Activated T-cell treated with anti-CD3 and anti-CD28 coated beads, Interleukin-2, amount 50 U/mL, for 48 hours (primary cell): ENCODE measurements at places on chromosomes 3 and 15.

GRCh38 chr15:33612721-33613304 is 302.0 kb downstream of the RYR3 start:
- no peak for DNase-seq

DNA sequence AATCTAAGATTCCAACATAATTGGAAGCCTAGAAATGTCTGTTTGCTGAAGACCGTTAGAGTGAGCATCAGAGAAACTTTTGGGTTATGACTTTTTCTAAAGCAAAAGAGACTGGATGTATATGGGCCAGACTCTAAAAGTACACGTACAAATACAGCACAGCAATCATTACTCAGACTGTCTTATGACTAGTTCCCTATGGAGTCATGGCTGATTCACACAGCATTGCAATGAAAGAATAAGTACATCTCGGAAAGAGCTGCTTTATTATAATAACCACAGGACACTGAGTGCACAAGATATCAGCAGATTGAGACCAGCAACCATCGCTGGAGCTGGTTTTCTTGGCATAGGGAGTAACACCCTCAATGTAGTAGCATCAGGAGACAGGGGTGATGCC is 618.6 kb downstream of the NLGN1 start:
- DNase-seq: no peak

- no peak for DNase-seq
These were observed 296.6 kb downstream of the TLE3 start for GRCh38 chr15:69801144-69801543.

DNA sequence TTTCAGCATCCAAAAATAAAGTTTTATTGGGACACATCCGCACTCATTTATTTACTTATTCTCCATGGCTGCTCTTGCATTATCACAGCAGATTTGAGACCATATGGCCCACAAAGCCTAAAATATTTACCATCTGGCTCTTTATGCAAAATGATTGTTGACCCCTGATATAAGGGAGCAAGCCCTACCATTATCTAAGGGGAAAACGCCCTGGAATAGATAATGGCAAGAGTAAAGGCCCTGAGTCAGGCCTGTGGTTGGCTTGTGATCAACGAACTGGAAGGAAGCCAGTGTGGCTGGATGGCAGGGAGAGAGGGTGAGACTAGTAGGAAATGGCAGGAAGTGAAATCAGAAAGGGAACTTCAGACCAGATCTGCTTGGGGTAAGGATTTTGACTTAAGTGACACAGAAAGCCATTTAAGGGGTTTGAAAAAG is 24.6 kb upstream of the DMXL2 start:
- DNase-seq: no peak
